Activated CD4-positive, alpha-beta T cell treated with anti-CD3 and anti-CD28 coated beads for 1 hour (primary cell): ENCODE measurements at places on chromosomes 1 and 21.

DNA sequence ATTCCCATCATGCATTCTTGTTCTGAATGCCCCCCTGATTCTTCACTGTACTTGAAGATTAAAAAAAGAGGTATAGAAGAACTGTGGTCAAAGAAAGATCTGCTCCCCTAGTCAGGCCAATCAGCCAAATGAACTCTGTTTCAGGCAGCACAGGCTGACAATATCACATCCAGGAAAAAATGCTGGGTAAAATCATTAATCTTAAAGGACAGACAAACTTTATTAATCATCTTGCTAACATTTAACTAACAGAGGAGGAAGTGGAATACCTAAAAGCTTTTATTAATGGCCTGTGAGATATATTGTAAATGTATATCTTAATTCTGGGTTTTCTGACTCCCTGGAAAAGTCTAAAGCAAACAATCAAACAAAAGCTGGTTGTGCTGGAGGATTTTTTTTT, 660.5 kb upstream of the PRMT6 start:
- DNase-seq, result no peak

DNA sequence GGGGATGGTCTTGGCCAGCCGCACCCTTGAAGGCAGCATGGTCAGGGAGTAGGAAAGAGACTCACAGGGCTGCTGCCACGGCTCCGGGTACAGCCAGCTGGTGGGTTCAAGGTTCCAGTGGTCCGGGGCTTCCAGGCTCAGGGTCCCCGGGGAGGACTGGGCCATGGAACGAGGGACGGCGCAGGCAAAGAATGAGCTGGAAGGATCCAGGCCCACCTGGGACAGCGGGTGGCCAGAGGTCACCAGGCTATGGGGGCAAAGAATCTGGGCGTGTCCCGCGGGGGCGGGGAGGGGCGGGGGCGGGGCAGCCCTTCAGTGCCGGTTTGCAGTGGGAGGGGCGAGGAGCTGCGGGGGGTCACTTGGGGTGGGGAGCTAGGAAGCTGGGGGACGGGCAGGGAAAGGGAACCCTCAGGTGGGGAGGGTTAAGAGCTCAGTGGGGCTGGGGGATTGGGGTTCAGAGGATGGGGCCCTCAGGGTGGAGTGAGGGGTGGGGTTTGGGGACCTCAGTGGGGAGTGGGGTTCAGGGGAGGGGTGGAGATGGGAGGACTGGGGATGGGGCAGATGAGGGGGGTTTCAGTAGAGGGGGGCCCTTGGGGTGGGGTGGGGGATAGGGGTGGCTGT, at the start of gene DNMT3L:
Gene DNMT3L (minus strand): TSS at position 223 of the 621 bp plus-strand sequence. CDS start 638 bp downstream, outside the sequence.
- no peak for DNase-seq

- no peak for DNase-seq
Measured at GRCh38 chr1:216600730-216601609, 122.3 kb downstream of the ESRRG start.

DNA sequence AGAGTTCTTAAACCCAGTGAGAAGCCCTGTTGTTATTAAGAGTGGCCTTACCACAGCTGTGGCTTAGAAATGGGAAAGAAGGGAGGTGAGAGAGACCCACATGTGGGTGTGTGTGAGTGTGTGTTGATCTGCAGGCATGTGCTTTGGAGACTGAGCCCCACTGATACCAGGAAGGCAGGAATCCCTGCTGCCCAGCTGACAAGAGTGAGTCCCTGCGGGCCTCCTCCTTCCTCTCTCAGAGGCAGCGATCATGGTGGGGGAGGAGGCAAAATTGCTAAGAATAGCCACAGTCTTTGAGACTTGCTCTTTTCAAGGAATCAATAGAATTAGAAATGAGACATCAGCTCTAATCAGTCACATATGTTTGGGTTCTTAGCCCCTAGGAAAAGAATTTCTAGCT, 87.0 kb upstream of the WARS2 start:
- DNase-seq, result no peak

- no peak for DNase-seq
Measured at GRCh38 chr21:44271558-44272283, 10.0 kb upstream of the DNMT3L start.

DNA sequence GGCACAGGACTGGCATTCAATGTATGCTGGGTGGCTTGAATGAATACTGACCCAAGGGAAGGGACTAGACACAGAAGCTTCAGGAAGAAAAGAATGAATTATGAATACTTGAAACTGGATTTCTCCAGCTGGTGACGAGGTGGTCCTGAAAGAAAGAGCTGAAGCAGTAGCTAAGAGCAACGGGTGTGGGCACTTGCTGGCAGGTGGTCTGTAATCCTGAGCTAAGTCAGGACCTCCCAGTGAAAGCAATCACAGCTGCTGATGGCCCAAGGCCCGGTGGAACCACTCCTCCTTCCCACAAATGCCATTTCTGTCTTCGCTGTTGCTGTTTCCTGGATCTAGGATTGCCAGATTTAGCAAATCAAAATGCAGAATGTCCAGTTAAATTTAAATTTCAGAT, 47.0 kb downstream of the NEK2 start:
- no peak for DNase-seq

- no peak for DNase-seq
Measured at GRCh38 chr1:225362805-225363204, 65.0 kb downstream of the LBR start.
